Hepatocyte (in vitro differentiated cells): ENCODE measurements at places on chromosomes 16 and 17.

DNA sequence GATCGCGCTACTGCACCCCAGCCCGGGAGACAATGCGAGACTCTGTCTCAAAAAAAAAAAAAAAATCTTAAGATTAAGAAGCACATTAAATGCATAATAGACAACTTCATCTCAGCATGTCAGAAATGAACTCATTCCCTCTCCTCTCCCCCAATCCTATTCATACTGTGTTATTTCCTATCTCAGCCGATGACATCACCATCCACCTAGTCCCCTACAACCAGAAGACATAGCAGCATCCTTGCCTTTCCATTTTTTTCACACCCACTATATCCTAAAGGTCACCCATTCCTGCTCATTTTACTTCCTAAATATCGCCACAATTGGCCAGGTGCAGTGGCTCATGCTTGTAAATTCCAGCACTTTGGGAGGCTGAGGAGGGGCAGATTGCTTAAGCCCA is 81.3 kb downstream of the RPGRIP1L start:
- no peak for DNase-seq

DNA sequence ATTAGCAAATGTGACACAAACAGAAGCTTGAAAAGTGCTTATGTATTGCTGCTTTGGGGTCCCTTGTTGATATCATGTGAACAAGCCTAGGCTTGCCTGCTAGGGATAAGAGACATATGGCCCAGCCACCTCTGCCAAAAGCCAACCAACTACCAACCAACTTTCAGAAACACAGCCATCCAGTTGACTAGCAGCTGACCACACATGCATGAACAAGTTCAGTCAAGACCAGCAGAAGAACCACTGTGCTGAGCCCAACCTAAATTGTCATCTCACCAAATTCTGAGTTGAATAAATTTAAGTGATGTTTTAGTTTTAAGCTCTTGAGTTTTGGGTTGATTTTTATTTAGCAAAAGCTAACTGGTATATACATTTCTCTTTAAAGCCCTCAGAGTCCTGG is 3.5 kb downstream of the ERN2 start:
- no peak for DNase-seq

DNA sequence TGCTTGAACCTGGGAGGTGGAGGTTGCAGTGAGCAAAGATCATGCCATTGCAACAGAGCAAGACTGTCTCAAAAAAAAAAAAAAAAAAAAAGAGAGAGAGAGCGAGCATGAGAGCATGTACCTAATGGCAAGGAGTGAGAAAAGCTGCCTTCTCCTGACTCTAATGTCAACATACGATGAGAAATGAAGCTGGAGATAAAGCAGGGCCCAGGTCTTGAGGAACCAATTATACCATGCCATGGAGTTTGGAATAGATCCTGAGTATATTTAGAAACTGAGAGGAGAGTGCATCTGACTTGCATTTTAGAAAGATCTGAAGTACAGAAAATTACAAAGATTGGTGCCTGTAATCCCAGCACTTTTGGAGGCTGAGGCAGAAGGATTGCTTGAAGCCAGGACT is 3.8 kb upstream of the MAP2K6 start:
- DNase-seq: no peak

- no peak for DNase-seq
Measured at GRCh38 chr17:82502207-82502606, 17.3 kb upstream of the FOXK2 start.

- peak; percentile 42 for DNase-seq
Measured at GRCh38 chr17:15649861-15650421, 30.4 kb upstream of the FBXW10B start.

- no peak for DNase-seq
Measured at GRCh38 chr16:27747946-27748345, 198.0 kb downstream of the KATNIP start.

DNA sequence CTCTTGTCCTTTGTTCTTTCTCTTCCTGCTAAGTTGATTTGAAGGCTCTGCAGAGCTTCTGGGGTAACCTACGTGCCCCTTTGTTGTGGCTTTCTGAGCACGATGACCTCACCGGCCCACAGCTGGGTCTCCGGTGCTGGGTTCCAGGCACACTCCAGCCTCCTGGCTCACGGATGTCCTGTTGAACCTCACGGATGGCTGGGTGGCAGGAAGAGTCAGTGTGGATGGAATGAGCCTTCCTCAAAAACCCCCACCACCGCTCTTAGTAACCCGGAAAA is 116.0 kb downstream of the SOCS1 start:
- no peak for DNase-seq

DNA sequence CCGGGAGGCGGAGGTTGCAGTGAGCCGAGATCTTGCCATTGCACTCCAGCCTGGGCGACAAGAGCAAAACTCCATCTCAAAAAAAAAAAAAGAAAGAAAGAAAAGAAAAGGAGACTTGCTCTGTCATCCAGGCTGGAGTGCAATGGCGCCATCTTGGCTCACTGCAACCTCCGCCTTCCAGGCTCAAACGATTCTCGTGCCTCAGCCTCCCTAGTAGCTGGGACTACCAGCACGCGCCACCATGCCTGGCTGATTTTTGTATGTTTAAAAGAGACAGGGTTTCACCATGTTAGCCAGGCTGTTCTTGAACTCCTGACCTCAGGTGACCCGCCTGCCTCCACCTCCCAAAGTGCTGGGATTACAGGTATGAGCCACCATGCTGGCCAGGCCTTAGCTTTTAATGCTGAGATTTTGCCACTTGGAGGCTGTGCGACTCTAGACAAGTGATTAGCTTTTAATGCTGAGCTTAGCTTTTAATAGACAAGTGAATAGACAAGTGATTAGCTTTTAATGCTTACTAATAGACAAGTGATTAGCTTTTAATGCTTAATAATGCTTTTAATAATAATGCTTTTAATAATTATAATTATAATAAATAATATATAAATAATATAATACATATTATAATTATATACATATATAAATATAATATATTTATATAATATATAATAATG is 9.6 kb downstream of the LDAF1 start:
- no peak for DNase-seq

DNA sequence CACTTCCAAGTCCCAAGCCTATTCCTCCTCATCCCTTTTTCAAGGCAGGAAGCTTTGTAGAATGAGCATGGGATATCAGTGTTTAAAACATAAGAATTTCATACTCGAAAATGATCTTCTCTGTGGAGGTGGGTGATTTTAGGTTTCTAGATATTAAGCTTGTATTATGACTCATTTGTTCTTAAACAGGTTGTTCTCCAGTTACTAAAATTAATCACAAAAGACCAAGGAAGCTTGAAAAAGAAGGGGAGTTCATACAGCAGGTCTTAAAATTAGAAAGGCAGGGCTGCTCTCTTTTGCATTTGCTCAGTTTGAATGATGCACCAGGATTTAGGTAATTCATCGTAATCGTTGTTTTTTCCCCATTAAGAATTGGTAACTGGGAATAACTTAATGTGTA is 208.7 kb downstream of the PRKCA start:
- no peak for DNase-seq

GRCh38 chr17:17781591-17782496 is 54.9 kb downstream of the SREBF1 start:
- DNase-seq: peak; percentile 83

- DNase-seq: no peak
Measured at GRCh38 chr17:30808785-30809286, 15.7 kb downstream of the CRLF3 start.

DNA sequence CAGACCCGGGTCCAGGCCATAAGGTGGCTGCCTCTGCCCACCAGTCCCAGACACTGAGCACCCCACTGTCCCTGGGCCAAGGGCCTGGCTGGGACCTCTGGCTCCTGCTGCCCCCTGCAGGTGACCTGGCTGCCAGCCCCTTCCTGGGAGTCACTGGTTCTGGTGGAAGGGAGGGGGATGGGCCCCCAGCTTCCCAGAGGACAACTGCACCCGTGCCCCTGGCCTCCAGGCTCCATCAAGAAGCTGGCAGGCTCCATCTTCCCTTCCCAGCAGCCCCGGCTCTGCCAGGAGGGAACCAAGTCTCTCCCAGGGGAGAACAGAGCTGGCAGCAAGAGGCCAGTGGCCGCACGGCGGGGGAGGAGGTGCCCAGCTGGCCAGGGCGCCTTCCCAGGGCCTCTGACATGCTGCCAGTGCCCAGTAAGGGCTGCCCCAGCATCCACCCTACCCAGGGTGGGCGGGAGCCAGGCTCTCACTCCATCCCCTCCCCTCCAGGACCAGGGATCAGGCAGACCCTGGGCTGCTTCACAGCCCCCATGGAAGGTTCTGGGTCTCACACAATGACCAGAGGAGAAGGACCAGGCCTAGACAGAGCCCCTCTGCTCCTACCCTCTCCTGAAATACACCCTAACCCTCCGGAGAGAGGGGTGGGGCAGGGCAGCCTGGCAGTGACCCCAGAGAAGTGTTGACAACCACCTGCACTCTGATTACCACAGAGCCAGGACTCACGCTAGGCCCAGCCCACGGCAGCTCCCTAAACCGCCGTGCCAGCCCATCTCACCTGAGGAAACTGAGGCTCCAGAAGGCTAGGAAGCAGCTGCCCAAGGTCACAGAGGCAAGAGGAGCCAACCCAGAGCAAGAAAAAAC is 3.6 kb downstream of the CLUH start:
- DNase-seq: peak; percentile 55

DNA sequence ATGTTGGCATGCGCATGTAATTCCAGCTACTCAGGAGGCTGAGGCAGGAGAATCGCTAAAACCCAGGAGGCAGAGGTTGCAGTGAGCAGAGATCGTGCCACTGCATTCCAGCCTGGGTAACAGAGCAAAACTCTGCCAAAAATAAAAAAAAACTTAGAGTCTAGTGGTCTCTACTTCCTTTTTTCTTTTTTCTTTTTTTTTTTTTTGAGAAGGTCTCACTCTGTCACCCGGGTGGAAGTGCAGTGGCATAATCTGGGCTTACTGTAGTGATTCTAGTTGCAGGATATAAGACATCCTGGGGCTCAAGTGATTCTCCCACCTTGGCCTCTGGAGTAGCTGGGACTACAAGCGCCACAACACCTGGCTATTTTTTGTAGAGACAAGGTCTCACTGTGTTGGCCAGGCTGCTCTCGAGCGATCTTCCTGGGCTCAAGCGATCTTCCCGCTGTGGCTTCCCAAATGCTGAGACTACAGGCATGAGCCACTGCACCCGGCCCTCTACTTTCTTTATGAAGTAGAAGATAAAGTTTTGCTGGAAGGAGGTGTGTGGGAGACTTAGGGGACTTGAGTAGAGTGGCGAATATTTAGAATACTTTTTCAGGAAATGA is 47.9 kb upstream of the TAOK1 start:
- DNase-seq: no peak

DNA sequence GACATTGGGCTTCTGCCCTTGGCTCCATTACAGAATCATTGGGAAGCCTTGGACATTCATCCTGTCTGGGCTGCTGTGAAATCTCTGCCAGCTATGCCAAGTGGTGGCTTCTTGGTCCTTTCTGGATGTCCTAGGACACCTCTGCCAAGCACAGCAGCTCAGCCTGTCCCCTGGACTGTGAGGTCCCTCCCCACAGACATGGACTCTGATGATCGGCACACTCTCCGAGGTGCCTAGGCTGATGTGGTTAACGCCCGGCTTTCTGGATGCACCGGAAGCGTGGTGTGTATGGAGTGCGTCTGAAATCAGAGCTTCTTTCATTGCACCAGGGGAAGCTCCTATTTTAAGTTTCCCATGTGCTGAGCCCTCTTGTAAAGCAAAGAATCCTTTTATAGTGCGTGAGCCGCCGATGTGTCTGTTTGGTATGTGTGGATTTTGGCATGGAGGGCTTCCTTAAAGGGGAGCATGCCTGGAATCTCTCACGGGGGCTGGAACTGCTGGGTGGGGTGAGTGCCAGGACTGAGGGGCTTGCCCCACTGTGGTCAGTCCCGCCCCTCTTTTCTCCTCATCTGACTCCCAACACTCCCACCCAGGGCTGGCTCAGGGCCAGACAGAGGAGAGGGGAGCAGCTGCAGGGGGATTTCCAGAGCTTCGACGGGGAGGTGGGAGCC is 7.0 kb upstream of the ARHGAP23 start:
- peak; percentile 65 for DNase-seq

DNA sequence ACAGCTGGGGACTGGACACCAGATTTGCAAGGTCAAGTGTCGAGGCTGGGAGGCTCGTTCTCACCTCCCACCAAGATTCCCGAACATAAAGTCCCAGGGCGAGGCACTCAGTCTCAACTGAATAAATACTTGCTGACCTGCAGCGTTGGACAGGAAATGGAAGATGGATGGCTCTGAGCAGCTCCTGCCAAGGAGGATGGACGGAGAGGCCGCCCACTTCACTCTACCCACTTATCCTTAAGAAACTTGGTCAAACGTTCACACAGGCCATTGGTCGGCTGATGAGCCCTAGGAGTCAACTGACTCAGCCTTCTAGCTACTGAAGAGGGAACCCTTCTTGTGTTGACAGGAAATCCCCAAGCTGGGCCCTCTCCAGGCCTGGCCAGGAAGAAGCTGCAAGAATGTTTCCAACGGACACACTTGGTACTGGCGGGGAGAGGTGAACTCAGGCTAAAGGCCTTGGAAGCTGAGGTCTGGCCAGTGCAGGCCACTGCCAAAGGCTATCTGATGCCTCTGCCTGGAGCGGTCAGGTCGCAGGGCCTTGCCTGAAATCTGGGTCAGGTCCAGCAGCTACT is 50.0 kb downstream of the VAC14 start:
- no peak for DNase-seq

DNA sequence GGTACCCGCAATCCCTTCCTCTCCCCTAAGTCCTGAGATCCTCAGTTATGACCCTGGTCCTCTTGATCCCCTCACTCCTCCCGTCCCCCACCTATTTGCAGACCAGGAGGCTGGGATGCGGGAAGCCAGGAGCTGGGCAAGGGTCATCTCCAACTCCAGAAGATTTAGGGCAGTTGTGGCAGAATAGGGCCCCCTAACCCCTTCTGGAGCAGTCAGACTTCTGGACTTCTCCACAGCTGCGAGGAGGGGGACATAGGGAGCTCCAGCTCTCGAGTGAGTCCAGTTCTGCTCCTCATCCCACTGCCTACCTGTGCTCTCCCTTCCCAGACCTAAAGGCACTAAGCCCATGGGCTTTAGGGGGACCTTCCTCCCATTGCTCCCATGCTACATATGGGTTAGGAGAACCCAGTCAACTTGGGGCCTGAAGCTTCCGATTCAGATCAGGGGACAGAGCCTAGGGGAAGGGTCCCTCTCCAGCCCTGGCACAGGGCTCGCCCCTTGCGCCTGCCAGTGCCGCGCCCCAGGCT is 1.3 kb downstream of the WNK4 start:
- no peak for DNase-seq

DNA sequence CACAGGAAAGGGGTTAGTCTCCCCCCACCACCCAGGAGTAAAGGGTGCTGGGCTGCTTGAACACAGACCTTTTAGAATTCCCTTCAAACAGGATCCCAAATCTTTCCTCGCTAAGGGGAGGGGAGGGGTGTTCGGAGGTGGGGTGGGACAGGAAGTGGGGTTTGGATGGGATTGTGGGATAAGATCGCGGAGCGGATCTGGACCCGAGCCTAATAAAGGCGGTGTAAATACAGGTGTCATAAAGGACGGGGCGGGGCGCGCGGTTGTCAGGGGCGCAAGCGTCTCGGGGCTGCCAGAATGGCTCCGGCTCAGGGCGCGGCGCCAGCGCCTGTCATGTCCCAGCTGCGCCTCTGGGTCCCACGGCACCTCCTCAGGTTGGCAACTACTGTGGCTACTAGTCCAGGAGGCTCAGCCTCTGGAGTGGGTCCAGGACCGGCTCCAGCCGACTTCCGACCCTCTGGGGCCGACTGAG is 59.8 kb upstream of the FBXO47 start:
- peak; percentile 68 for DNase-seq
